ENCODE measurements at places on chromosomes 3 and 15.

- DNase-seq: no peak
Measured at GRCh38 chr3:138827222-138827621, 7.5 kb downstream of the PIK3CB start.

DNA sequence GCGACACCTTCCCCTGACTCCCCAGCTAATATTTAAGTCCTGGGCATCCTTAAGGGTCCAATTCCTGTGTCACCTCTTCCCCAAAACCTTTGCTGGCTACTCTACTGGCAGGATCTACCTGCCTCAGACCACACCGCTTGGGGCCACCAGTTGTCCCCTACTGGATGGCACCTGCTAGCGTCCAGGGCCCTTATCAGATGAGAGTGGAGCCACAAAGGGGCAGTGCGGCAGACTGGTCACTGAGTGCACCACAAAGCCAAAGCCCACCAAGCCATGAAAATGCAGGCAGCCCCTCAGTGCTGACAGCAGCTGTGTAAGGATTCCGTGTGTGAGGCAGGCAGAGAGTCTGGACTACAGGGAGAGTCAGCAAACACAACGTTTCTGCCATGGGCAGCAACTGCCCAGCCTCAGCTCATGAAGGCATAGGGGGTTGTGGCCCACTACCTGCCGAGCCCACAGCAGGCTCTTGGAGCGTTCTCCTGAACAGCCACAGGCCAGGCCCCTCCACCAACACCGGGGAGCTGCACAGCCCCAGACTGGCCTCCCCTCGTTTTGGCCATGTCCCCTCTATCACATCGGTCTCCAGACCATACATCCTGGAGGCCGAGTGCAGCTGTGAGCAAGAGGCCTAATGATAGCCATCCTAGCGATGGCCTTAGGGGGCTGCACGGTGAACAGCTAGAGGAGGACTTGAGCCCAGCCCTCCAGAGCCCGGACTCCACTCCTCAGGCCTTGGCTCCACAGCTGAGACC lies 32.3 kb downstream of the ALDH1L1 start:
- no peak for DNase-seq

DNA sequence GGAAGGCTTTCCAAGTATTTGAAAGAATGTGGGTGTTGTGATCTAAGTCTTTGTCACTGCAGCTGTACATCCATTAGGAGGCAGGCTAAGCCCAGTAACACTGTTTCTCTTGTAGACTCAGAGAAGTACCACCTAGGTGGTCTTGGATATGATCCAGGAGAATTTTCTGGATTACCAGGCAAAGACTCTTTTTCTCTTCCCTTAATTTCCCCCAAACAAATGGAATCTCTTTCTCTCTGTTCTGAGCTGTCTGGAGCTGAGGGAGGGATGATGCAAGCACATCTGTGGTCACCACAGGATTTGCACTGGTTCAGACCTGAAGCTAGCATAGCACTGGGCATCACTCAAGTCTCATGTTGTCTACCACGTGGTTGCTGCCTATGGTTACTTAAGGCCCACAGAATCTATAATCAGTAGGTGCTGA lies 227.6 kb downstream of the NECTIN3 start:
- DNase-seq: no peak

GRCh38 chr3:2106438-2106837 lies 7.8 kb downstream of the CNTN4 start:
- no peak for DNase-seq

DNA sequence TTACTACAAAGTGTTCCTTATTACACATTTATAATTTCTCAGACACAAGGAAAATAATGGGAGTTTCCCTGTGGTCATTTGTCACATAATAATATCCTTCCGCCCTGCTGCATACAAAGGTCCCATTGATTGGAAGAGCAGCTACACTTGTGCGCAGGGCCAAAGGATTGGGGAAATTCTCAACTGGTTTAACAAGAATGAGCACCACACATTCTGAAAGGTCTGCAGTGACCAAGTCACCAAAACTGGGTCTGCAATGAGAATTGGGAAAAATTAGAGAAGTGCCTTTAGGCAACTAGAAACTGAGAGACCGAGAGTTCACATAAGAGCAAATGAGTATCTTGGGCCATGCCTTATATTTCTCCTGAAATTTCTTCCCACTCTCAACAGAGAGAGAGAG lies 98.2 kb upstream of the NR2F2 start:
- DNase-seq: no peak

GRCh38 chr3:115922681-115923347 lies 299.5 kb downstream of the GAP43 start:
- DNase-seq: no peak
